ENCODE measurements at places on chromosomes 11 and 22.

GRCh38 chr11:69922015-69922595, 102.9 kb upstream of the FGF3 start:
- no peak for DNase-seq

GRCh38 chr11:34653851-34654482, 33.1 kb downstream of the EHF start:
- no peak for DNase-seq

GRCh38 chr11:65776196-65776595, 4.6 kb downstream of the AP5B1 start:
- DNase-seq, result no peak

- no peak for DNase-seq
Measured at GRCh38 chr11:45563171-45563570, 102.3 kb downstream of the CHST1 start.

DNA sequence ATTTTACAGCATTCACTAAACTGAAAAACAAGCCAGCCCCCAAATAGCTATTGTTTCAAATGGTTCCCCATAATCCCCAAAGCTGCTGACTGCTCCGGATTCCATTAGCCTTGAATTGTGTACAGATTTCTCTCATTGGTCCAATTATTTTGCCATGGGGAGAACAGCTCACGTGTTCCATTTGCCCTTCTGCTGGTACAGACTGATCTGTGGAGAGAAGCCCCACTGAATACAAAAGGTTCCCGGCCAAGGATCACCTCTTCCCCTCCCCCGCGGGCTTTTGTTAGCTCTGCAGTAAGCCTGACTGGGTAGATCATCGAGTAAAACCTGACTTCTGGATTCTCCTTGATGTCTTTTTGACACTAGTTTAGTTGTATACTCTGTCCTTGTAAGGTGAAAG, 9.1 kb upstream of the MAPK8IP1 start:
- DNase-seq, result no peak

GRCh38 chr11:57345555-57346211, 7.5 kb downstream of the P2RX3 start:
- DNase-seq, result peak; percentile 64

GRCh38 chr11:23012930-23013329, 152.7 kb upstream of the CCDC179 start:
- no peak for DNase-seq

GRCh38 chr22:30000566-30000965, 79.7 kb upstream of the HORMAD2 start:
- DNase-seq, result no peak

GRCh38 chr22:44574057-44574639, 76.1 kb upstream of the RTL6 start:
- DNase-seq, result no peak

GRCh38 chr11:89437317-89437716, 53.9 kb downstream of the NOX4 start:
- DNase-seq, result no peak

DNA sequence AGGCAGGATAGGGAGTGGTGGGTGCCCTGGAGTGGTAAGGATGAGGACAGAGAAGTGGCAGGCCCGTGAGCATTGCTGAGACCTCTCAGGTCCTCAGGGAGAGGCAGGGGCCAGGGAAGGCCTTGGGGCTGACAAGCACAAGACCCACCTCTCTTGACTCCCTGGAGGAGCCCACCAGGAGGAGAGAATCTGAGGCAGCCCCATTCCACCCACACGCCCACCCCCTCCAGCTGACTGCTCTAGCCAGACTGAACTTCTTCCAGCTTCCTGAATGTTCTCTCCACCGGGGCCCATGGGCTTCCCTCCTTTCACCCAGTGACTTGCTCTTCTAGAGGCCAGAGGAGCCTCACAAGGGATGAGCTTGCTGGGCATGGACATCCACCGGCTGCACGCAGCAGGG, 1403.0 kb downstream of the BRD1 start:
- DNase-seq, result no peak

DNA sequence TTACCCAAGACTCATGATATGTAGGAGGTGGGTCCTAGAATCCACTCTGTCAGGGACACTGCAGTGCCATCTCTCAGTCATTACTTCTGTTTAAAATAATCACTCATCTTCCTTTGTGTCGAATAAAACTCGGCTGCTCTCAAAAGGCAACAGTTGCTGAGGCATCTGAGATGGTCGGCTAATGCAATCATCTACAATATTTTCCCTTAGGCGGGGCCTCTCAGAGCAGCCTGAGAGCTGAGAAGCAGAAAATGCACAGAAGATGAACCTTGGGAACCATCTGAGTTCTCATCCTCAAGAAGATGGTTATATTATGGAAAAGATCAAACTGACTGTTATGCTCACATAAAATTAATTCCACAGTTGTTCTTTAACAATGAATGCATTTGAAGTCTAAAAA, 1518.2 kb upstream of the TENM4 start:
- no peak for DNase-seq

DNA sequence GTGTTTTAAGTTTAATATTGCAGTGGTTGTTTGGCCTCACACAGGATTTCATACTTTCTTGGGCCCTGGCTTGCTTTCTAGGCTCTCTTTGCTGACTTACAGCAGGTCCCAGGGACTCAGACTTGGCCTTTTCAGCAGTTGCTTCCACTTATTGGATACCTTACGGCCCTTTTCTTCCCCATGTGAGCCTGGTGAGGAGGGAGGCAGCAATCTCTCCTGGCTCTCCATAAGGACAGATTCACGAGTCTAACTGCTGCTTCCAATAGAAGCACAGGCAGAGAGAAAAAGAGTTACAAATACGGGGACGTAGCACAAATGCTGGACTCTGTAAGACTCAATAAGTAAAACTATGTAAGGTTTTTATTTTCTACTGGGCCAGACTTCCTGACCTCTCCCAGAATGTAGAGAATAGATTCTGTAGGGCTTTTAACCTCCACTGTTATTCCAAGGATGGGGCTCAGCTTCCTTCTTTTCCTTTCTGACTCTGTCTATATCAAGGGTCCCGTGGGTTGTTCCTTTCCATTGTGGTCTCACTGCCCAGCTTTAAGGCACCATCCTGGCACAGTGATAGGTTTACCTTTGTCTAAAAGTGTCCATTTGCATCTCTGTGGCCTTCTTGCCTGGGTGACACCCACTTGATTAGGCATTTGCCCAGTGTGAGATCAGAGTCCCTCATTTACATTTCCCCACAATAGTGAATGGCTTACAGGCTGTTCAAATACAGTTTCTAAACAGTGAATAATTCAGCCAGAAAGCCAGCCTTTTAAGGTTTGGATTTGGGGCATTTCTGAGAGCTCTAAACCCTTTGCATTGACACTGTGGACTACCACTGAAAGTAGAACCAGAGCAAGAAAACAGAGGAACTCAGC, 92.8 kb downstream of the RASSF10 start:
- no peak for DNase-seq

DNA sequence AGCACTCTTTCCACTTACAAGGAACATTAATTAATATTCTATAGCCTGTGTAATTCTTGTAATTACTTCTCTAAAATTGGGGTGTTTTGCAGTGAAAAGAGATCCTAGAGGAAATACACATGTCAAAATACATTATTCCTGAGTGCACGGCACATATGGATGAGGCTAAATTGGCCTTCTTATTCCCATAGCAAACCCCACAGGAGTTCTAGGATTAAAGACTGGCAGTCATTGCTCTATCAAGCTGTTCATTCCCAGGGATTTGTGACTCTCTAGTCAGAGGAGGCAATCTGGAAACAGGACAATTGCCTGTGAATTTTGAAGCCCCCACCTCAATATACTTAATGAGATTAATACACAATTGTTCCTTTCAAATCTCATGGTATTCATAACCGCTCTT, 145.9 kb upstream of the OPCML start:
- DNase-seq, result no peak

DNA sequence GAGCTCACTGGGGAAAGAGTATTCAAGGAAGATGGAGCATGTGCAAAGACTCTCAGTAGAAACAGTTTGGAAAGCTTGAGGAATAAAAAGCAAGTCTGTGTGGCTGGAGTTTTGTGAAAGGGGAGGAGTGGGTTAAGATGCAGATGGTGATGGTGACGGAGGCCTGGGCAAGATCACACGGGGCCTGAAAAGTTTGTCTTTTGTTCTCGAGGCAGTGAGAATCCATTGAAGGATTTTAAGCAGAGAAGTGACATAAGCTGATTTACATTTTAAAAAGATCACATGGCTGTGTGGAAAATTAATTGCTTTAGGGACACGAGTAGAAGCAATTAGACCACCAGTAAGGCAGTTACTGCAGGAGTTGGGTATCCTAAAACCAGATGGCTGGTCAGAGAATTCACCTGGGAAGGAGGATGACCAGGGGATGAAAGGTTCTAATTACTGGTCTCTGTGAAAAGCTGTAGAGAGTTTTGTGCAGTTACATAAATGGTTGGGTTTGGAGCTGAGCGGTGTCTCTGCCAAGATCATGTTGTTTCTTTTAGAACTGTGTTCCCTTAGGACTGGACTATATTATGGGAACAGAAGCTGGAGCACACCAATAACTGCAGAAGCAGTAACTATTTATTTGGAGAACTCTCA, 7.1 kb downstream of the RRP8 start:
- DNase-seq, result no peak

DNA sequence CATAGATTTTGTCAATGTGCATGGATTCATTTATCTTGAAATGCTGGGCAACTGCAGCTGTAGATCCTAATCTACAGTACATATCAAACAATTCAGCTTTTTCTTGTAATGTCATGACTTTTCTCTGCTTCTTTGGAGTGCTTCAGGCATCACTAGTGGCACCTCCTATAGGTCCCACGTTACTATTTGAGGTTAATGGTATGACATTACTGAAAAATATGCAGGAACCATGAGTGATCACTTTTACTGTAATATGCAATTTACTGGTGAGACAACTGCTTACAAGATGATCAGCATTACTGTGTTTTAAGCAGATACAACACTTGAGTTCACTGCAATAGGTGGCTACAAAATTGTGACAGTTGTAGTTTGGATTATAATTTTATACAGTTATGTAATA, 3.0 kb downstream of the CENATAC start:
- DNase-seq, result no peak

DNA sequence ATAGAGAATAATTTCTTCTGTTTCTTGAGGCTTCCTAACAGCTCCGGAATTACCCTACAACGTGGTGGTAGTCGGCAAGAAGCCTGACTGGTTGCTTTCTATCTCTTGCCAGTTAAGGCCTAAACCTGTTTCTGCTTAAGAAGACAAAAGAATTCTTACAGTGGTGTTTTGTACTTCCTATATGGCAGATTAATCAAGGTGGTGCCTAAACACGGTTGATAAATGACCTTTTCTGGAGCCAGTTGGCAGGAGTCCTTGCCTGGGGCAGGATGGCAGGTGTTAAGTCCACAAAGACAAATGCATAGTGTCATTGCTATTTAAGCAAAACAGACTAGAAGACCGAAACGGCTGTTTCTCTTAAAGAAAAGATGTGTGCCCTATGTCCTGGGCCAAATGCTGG, 9.9 kb downstream of the GVQW3 start:
- DNase-seq, result no peak

GRCh38 chr22:41732096-41732772, 32.9 kb downstream of the MEI1 start:
- DNase-seq, result no peak

DNA sequence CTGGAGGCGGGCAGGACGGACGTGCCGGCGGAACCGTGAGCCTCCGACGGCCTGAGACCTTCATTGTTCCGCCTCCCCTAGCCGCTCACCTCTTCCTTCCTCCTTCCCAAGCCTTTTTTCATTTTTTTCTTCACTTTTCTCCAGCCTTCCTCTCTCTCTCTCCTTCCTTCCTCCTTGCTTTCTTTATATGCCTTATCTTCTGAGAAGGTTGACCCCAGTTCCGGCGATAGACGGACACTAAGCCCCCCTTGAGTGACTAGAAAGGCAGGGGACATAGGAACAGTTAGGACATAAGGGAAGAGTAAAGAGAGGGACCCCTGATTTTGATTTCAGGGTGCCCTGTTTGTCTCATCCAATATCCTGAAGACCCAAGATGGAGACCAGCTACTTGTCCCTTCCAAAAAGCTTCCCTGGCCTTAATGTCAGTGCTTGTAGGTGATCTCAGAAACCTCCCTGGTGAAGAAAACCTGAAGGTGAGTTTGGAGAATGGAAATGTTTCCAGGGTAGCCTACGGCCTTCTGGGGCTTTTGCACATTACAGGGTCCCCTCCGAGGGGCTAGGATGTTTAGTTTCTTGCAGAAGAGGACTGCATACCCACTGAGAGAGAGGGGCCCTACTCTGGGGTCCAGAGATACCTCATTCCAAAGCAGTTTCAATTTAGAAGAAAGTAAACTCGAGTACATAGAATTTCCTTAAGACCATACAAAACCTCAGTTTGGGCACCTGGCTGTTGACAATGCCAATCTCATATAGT, 3.5 kb downstream of the ADM start:
- DNase-seq, result no peak

- no peak for DNase-seq
Measured at GRCh38 chr11:62540804-62541701, 5.6 kb downstream of the AHNAK start.

GRCh38 chr22:17431179-17431578, 61.9 kb downstream of the CECR2 start:
- DNase-seq, result no peak

DNA sequence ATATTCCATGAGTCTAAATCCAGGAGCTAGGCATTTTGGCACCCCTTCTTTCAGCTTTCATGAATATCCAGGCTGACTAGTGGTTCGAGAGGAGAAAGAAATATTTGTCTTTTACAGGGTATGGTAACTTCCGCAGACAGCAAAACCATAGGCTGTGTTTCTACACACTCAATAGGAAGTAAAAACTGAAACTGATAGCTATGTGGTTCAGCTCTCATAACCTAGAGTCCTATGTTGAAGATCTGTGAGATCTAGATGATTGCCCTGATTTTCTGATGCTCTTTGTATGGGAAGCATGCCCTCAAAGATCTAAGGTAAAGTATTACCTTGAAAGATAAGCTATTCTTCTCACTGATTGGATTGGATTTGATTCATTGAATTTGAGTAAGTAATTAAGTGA, 118.3 kb downstream of the CD44 start:
- no peak for DNase-seq

DNA sequence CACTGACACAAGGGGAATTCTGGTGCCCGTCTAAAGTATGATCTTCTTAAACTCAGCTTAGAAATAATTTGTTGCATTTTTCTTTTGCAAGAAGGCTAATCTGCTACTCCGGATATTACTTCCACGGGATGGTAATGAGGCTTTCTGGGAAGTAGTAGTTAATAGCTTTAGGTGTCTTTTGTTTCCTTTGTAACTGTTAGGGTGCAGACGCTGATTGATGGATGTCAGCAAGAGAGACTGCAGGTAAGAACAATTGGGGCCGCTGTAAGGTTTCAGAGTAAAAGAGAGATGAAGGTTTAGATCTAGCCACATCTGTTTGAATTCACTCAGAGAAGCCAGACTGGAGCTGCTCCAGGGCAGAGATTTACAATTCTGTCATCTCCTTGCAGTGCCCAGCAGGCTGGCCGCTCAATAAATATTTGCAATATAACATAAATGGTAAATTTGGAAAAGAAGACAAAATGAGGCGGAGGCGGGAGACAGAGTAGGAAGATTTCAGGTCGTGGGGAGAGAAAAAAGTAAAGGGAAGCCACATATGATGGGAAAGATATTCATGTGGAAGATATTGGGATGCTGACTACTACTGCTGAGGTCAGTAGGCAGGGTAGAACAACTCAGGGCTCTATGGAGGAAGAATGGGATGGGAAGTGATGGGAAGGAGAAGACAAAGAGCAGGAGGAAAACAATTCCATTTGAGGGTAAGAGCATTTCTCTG, 320.5 kb downstream of the AASDHPPT start:
- DNase-seq, result no peak

Measured in effector CD8-positive, alpha-beta T cell (primary cell).